ENCODE measurements at places on chromosomes 12 and 14.

GRCh38 chr12:64532734-64533351 is 77.5 kb upstream of the RASSF3 start:
- DNase-seq: no peak

- DNase-seq: no peak
Observed at GRCh38 chr12:40344312-40344711, 119.5 kb downstream of the LRRK2 start.

GRCh38 chr12:32390572-32391219 is 8.7 kb upstream of the FGD4 start:
- no peak for DNase-seq

DNA sequence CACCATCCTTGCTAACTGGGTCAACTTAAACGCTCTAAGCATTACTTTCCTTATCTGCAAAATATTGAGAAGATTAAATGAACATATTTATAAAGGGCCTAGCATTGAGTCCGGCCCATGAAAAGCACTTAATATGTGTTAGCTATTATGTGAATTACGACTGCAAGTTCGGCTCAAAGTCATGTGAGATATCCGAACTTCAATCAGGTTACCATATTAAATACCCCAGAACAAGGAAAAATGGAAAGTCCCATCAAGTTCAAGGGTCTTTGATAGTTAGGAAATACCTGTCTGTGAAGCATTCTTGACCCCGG is 487 bp upstream of the NRDE2 start:
- no peak for DNase-seq

DNA sequence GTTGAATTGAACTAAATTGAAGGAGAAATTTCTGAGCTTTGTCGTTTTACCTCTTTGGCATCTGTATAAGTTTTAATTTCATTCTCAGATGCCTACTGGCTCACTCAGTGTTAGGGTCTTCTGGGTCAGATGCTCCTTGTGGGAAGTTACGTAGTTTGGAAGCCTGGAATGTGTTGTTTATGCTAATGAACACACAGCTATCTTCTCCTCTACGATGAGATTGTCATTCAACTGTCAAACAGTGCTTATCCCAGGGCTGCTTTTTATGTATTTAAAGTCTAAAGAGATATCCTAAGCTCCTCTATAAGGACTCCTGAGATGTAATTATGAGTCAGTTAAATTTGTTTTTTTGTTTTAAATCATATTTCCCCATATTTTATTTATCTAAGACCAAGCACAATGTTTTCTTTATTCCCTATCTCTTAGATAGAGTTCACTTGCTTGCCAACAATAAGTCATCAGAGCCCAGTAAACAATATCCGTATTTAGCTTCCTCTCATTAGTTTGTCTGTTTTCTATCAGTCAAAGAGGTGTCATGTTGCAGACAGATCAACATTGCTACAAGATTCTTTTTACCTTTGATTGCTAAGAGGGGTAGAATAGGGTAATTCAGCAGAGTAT is 368.0 kb upstream of the PDE3A start:
- no peak for DNase-seq
